ENCODE measurements at places on chromosomes 16 and 17.

DNA sequence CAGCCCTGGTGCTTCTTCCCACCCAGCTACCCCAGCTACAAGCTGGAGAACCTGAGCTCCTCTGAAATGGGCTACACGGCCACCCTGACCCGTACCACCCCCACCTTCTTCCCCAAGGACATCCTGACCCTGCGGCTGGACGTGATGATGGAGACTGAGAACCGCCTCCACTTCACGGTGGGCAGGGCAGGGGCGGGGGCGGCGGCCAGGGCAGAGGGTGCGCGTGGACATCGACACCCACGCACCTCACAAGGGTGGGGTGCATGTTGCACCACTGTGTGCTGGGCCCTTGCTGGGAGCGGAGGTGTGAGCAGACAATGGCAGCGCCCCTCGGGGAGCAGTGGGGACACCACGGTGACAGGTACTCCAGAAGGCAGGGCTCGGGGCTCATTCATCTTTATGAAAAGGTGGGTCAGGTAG, 3.6 kb downstream of the GAA start:
- DNase-seq = no peak

- DNase-seq = no peak
Measured at GRCh38 chr16:88871730-88872416, 5.4 kb upstream of the PABPN1L start.

DNA sequence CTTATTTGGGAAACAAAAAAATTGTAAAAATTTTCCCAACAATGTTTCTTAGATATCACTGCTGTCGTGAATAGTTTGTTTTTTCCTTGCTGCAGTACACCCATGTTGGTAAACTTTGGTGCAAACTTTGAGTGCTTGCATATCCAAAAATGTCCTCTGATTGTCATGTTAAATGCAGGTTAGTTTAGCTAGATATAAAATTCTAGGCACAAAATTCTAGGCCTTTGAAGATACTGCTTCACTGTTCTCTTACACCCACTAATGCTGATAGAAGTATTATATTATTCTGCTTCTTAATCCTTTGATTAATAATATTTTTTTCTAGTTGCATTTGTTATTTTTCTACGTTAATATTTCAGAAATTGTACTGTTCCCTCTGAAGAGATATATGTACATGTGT, 16.1 kb downstream of the TOM1L1 start:
- DNase-seq = no peak

- DNase-seq = no peak
Measured at GRCh38 chr17:20797292-20797691, 217.8 kb downstream of the CDRT15L2 start.

- DNase-seq = no peak
Measured at GRCh38 chr16:70689970-70690891, 4.4 kb upstream of the MTSS2 start.

DNA sequence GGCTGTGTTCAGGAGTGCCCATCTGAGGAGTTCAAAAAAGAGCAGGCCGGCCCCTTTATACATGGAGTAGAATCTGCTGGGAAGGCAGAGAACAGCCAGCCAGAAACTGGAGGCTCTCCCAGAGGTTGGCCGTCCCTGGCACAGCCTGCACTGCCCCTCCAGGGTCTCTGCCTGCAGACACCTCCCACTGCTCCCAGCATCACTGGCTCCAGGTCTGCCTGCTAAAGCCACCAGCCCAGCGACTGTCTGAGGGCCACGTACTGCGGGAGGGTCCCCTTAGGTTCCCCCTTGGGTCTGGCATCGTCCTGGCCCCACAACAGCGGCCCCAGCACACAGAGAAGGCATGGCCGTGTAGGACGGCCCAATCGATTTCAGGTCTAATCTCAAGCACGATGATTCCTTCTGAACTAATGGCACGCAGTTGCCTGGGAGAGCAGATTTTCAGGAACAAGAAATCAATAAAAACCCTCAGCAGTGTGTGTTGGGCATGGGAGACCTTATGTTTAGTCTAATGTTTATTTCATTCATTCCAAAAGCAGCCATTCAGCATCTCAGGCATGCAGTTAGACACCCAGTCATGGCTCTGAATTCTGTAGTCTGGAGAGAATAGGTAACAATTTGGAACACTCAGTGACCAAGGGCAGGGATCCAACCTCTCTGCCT, 95.6 kb downstream of the PGS1 start:
- DNase-seq = no peak

DNA sequence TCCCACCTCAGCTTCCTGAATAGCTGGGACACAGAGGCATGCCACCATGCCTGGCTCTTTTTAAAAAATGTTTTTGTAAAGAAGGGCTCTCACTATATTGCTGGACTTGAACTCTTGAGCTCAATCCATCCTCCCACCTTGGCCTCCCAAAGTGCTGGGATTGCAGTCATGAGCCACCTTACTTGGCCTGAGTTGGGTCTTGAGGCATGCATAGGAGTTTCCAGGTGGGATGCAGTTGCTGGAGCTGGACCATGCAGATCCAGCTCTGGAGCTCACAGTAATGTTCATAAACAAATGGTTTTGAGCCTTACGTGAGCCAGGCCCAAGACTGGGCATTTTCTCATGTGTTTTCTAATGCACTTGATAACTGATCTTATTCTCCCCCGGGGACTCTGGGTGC, 22.9 kb downstream of the RBFOX3 start:
- no peak for DNase-seq

GRCh38 chr16:50499254-50499653, 48.9 kb upstream of the NKD1 start:
- DNase-seq = no peak

- no peak for DNase-seq
Measured at GRCh38 chr16:3819175-3819527, 61.4 kb downstream of the CREBBP start.

DNA sequence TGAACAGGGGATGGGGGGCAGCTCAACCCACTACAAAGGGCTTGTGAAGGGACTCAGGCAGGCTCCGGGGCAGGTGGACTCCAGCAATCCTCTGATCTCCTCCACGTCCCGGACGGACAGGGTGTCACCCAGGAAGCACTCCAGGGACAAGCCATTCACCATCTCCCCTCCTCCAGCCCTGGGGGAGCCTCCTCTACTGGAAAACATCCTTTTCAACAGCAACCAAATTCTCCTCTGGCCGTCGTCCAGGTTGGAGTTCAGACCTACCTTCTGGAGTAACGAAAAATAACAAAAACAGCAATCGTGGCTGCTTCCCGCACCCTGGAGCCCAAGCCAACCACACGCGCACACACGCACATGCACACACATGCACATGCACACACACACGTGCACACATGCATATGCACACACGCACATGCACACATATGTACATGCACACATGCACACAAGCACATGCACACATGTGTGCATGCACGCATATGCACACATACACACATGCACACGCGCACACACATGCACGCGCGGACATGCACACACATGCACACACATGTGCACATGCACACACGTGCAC, 8.9 kb upstream of the RBFOX3 start:
- no peak for DNase-seq

- DNase-seq = no peak
Measured at GRCh38 chr16:85998171-85998867, 99.4 kb downstream of the IRF8 start.

GRCh38 chr17:35529866-35530265, 7.6 kb downstream of the SLFN12L start:
- DNase-seq = no peak

GRCh38 chr16:68826652-68827051, 16.7 kb upstream of the TANGO6 start:
- no peak for DNase-seq

- DNase-seq = no peak
Measured at GRCh38 chr16:88667461-88667860, 4.6 kb upstream of the MVD start.

DNA sequence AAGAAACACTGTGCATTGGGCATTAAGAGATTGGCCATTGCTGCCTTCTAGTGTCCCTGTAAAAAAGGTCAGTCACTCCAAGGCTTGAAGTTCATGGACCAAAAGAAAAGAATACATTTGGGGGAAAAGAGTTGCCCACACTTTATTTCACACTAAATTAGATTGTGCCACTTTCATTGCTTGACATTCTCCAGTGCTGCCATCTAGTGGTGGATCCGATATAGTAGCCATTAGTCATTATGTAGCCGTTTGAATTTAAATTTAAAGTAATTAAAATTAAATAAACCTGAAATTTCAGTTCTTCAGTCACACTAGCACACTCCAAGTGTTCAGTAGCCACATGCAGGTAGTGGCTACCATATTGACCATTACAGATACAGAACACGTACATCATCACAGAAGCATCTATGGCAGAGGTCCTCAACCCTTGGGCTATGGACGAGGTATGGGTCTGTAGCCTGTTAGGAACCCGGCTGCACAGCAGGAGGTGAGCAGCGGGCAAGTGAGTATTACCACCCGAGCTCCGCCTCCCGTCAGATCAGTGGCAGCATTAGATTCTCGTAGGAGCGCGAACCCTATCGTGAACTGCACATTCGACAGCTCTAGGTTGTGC, 21.9 kb upstream of the CDH5 start:
- DNase-seq = no peak

GRCh38 chr17:40063187-40063771, 514 bp downstream of the THRA start:
- no peak for DNase-seq

GRCh38 chr17:28272166-28272565, 46.8 kb upstream of the TMEM97 start:
- no peak for DNase-seq
